GOT3 (cell line): ENCODE measurements at places on chromosomes 12 and 14.

DNA sequence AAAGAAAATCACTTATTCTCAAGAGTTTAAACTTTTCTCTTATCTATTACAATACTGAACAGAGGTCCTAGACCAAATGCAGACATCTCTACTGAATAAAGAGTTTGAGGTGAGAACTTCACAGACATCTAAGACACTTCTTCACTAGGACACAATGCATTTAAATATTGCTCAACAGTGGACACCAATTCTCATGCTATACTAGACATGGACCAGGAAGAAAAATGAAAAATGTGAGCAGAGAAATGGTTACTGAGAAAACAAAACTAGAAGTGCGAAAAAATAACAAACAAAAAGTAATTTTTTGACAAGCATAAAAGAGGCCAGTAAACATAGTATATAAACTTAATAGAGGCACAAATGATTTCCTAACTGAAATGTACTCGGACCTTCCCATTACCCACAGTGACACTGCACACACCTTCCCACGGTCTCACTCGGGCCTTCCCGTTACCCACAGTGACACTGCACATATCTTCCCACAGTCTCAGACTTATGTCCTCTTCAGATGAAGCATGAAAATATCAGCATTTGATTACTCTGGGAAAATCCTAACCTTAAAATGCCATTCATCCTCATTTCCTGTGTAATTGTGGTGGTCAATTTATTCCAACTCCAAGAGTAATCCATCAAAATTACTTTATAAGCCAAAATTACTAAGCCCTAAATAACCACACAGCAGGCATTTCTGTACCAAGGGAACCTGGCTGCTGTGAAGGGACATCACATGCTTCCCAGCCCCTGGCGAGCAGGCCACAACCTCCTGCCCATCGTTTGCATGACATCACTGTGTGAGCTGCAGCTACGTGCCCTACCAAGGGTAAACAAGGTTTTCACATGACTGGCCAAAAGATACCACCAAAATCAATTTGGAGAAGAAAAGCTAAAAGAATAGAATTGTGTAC, 6.4 kb downstream of the SLC15A4 start:
- DNase-seq, result no peak

DNA sequence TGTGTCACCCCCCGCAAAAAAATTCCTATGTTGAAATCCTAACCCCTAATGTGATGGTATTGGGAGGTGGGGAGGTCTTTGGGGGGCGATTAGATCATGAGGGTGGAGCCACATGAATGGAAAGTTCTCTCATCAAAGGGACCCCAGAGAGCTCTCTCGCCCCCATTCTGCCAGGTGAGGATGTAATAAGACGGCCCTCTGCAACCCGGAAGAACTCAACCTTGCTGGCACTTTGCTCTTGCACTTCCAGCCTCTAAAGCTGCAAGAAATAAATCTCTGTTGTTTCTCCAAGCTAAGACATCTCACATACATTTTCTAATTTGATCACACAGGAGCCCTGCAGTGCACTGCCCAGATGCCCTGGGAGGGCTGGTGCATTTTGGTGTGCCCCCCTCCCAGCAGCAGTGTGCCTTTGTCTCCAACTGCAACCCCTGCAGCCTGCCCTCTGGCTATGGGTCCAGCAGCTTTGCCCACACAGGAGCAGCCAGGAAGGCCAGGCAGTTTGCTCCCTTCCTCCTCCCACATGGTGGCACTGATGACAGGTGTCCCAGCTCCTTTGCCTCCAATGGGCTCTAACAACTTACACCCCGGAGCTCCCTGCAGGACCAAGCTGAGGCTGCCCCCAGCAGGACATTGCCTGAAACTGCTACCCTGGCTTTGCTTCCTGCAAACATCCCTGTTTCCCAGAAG, 59.3 kb downstream of the C14orf132 start:
- no peak for DNase-seq

- no peak for DNase-seq
Measured at GRCh38 chr14:54627540-54628363, 60.8 kb downstream of the SAMD4A start.

- DNase-seq, result no peak
Measured at GRCh38 chr14:47257013-47257412, 418.4 kb downstream of the MDGA2 start.

DNA sequence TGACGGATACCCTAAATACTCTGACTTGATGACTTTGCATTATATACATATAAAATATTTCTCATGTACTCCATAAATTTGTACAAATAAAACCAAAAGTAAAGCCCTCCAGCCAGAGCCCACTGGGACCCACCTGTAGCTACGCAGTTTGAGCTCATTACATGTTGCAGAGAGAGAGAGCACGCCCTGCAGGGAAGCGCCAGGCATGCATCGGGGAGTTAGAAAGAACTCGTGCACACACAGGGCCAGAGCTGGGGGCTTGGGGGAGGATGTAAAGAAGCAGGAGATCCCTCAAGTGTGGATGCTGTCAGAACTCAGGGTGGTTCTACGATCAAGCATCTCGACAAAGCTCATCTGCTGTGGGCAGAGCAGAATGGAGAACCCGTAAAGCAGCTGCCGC, 178.5 kb upstream of the RTL1 start:
- no peak for DNase-seq

- no peak for DNase-seq
Measured at GRCh38 chr12:94704452-94705306, 54.3 kb upstream of the TMCC3 start.

- DNase-seq, result no peak
Measured at GRCh38 chr14:75880512-75880911, 101.3 kb downstream of the TGFB3 start.

- no peak for DNase-seq
Measured at GRCh38 chr14:79426103-79426755, 785.1 kb downstream of the DIO2 start.

DNA sequence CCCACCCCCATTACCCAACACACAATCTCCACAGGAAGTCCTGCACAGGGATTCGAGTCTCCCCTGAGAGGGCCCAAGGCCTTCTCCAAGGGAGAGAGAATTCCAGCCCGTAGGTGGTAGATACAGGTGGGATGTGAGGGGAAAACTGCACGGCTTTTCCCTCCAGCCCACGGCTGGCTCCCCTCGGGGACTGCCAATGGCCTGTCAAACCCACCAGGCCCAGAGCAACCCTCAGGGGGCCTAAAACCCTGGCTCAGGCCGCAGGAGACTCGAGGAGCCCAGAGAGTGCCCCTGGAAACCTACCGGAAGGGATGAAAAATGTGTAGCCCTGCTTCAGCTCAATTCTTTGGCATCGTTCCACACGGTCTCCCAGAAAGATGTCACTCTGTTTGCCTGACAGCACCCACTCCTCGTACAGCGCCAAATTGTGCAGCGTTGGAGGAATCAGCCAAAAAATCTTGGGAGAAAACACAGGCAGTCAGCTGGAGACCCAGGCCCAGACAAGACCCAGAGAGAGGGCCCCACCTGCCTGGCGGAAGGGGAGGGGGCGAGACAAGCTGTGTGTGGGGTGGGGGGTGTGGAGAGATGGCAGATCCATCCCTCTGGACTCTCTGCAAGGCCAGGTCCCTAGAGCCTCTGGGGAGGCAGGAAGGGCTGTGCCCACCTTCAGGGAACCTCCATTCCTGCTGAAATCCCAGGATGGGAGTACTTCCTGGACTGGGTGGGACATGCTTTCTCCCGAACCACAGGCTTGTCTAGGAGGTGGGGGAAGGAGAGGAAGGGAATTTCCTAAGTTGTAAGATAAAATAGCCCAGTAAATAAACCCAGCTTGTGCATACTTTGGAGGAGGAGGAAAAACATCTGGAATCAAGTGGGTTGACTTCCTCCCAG, 48.1 kb downstream of the KDM2B start:
- DNase-seq, result no peak

GRCh38 chr14:40682131-40682913, 924.4 kb upstream of the LRFN5 start:
- no peak for DNase-seq

GRCh38 chr12:56645201-56645716, 525 bp downstream of the ATP5F1B start:
- no peak for DNase-seq

DNA sequence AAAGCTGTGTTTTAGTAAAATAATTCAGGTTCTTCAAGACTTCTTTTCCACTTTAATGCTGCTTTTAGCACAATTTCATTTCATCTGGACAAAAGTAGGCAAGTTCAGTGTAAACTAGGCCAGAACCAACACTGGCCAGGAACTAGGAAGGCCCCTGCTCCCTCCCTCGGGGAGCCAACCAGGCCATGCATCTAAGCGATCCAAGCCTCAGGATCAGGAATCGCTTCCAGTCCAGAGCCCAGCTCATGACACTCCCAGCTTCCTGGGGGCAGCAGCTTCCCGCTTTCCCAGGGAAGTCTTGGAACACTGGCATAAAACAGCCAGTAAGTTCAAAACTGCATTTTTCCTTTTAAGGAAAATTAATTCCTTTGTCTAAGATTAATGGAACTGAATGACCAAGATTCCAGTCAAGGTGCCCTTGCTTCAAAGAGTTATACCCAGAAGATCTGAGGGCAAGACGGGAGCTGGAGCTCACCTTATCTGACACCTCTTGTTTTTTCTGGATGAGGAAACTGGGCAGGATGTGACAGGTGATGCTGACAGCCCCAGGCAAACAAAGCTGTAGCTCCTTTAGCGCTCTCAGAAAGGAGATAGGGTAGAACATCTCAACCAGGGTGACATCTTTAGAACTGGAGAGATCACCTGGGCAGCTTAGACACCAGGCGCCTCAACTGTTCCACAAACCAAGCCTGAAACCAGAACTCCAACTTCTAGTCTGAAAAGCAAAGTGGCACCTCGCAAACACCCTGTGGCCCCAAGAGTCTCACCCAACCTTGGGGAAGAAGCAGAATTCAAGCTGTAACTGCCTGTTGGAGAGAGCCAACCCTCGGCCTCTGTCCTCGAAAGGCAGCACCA, 61.4 kb upstream of the PNMA1 start:
- DNase-seq, result no peak
